ENCODE measurements at places on chromosomes 12 and 14.

DNA sequence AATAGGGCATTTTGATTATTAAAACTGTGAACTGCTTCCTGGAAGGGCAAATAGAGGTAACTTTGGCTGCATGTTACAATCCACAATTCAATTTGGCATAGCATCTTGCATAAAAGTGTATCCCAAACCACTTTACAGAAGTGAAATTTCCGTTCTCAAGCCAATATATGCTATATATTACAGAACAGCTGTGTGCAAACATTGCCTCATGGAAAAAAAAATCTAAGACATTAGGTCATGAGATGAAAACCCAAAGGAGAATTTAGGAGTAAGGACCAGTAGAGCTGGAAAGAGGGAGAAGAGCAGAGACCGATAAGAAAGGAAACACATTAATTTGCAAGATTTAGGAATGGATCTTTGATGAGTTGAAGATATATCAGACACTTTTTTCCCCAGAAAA is 239.2 kb downstream of the PAX9 start:
- no peak for DNase-seq

GRCh38 chr14:24398653-24399446 is at the start of gene NYNRIN:
NYNRIN (plus strand) TSS chr14:24399003; CDS start chr14:24399247, 244 bp downstream.
- peak; percentile 48 for DNase-seq

DNA sequence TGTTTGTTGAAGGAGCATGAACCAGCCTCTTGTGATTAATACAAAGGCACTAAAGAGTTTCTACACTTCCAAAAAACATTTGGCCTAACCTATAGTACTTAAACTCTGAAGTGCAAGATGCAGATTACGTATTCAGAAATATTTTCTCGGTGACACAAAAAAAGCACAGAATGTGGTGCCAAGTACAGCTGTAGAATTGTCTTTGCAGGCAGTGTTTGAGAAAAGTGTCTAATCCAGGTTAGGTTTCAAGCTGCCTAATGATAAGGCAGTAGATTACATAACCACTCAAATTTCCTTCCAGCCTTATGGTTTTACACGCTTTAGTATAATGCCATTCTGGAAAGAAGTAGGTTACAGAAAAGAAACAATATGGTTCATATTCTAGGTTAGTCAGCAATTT is 205.2 kb downstream of the KLHL28 start:
- no peak for DNase-seq

DNA sequence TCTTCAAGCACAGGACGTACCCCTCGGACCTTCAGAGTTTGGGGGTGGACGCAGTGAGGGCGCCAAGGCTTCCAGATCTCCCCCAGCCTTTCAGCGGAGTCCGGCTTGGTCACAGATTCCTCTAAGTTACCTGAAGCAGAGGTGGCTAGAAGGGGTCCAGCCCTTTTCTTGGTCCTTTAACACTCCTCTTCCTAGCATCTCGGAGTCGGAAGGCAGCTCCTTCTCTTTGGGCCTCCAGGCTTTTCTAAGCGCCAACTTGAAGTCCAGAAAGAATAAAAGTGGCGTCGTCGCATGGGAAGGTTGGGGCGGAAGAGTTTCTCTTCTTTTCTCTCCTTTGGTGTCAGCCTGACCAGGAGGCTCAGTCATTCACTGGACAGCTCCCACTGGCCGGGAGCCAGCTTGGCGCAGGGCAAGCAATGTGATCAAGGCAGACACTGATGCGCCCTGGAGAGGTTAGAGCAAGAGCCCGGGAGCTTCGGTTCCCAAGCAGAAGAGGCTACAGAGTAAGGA is 9.6 kb downstream of the OR6S1 start:
- DNase-seq: peak; percentile 71

DNA sequence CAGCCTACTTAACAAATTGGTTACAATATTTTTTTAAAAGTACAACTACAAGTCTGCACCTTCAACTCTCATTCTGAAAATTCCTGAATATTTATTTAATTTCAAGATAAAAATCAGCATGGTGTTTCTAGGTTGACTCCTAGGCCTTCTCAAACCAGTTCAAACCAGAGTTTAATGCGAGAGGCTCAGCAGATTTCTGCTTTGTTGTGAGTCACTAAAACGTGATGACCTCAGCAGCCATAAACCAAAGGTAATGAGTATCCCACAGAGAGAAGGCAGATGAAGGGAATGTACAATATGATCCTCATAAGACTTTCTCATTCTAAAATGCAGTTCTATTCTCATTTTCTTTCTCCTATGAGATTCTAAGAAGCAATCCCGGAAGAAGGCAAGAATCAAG is 1.5 kb downstream of the PRDM4 start:
- peak; percentile 78 for DNase-seq

GRCh38 chr12:64733857-64734256 is 25.3 kb downstream of the GNS start:
- no peak for DNase-seq

GRCh38 chr14:90600619-90601018 is 203.8 kb downstream of the CALM1 start:
- DNase-seq: no peak

GRCh38 chr14:100142073-100143040 is 17.1 kb downstream of the DEGS2 start:
- DNase-seq: no peak

DNA sequence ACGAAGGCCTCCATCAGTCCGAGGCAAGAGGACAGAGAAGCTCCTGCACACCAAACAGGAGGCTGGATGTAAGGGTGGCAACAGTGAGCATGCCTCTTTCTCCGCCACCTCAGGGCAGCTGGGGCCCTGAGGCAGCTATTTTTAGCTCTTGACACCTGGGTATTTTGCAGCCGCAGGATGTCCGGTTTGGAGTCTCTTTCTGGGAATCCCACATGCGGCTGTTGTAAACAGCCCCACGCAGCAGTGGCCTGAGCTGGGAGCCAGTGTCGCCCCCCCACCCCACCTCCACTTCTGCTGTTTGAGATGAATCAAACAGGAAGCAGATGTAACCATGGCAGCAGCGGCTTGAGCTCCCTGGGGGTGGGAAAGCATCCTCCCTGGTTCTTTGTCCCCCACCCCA is 11.7 kb downstream of the HDAC7 start:
- DNase-seq: peak; percentile 48

DNA sequence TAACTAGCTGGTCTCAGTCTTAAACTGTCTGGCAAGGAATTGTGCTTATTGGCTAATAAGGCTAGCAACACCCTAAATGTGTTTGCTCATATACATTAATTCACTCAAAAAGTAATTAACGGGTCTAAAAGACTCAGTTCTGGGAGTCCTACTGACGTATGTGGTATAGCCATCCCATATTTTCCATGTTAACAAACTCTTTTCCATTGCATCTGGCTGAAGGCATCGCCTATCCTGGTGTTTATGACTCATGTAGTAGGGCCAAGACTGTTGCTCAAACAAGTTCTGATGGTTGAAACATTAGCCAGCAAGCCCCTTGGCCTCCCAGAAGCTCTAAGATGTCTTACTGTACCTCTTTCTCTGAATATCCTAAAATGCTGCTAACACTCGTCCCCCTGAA is 98.5 kb downstream of the PHLDA1 start:
- peak; percentile 84 for DNase-seq

DNA sequence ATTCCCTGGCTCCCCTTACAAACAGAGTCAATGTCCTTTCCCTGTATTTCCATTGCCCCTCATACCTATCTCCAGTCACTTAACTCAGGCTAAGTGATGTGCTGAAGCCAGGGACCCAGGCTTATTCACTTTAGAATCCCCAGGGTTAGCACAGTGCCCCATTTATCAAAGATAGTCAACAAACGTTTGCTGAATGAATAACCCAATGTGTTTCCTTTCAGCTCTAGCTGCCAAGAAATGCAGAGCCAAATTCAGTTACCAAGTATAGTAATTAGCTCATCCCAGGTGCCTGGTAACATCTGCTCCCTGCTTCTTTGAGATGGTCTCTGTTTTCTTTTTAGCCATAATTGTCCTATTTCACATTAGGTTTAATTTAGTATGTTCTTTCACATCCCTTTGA is 189.5 kb downstream of the PHLDA1 start:
- DNase-seq: no peak

DNA sequence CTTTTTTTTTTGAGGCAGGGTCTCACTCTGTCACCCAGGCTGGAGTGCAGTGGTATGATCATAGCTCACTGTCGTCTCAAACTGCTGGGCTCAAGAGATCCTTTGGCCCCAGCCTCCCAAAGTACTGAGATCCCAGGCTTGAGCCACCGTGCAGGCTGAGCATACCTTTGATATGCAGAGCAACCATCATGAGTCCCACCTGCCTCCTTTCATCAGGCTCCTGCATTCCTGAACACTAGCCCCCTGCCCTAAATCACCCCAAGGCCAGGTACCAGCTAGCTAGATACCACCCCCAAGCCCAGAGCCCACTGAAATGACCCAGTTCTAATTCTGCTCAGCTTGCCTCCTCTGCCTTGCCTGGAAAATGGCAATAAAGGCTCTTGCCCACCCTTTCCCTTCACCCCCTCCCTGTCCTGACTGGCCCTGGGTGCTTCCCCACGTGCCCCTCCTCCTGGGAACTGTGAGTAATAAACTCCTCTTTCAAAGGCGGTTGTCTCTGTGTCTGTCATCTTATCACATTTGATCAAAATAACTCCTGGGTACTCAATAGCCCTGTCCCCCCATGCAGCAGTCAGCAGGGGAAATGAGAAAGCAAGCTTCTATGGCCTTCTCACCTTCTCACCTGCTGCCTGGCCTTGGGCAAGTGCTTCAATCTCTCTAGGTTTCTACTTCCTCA is 6.4 kb upstream of the BRF1 start:
- no peak for DNase-seq

- DNase-seq: no peak
Observed at GRCh38 chr12:13794706-13795105, 186.7 kb downstream of the GRIN2B start.

GRCh38 chr12:81520064-81520945 is 238.8 kb downstream of the PPFIA2 start:
- no peak for DNase-seq

DNA sequence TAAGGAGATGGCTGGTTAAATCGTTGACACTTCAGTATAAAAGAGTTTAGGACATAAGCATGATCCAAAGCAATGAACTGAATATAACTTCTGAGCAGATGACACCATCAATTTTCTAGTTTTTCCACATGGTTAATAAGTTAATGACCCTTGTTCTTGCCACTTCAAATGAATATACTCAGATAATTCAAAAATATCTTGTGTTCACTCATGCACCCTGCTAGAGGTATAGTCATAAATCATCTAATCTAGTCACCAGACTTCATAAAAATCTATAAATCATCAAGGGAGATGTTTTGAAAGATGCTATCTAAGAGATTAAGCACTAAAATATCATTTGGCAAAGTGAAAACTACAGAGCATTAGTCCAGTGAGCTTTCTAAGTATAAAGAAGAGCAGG is 131.9 kb downstream of the MDGA2 start:
- no peak for DNase-seq

- no peak for DNase-seq
Observed at GRCh38 chr14:85463512-85463911, 66.4 kb upstream of the FLRT2 start.

GRCh38 chr12:53532524-53533445 is 25.5 kb upstream of the NPFF start:
- DNase-seq: no peak

- DNase-seq: no peak
Observed at GRCh38 chr12:72330301-72330700, 58.1 kb downstream of the TRHDE start.

GRCh38 chr12:76697849-76698248 is 66.1 kb upstream of the ZDHHC17 start:
- DNase-seq: peak; percentile 32

DNA sequence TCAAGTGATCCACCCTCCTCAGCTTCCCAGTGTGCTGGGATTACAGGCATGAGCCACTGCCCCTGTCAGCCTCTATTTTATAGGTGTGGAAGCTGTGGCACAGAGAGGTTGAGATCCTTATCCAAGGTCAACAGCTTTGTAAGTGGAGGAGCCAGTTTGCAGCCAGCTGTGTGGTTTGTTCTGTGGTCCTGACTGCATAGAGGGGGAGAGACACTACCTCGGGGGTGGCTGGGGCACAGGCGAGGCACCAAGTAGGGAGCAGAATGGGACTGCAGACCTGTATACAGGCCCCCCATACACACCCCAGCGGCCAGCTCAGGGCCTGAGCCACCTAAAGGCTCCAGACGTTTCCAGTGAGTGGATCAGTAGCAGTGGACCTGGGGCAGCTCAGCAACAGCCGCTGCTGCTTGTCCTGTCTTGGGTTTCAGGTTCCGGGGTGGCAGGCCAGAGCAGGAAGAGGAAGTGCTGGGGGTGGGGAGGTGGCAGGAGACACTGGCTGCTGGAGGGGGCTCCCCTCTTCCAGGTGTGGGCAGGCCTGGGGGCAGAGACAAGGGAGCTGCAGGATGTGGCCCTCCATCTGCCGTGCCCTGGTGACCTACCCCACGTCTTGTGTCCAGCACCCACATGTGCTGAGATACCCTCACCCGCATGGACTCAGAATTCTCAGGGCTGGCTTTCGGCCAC is 11.0 kb downstream of the ORAI1 start:
- DNase-seq: no peak

GRCh38 chr14:22096514-22096895 is 422.9 kb upstream of the OR4E1 start:
- no peak for DNase-seq

GRCh38 chr14:58987591-58987990 is 200.9 kb upstream of the DAAM1 start:
- DNase-seq: no peak

DNA sequence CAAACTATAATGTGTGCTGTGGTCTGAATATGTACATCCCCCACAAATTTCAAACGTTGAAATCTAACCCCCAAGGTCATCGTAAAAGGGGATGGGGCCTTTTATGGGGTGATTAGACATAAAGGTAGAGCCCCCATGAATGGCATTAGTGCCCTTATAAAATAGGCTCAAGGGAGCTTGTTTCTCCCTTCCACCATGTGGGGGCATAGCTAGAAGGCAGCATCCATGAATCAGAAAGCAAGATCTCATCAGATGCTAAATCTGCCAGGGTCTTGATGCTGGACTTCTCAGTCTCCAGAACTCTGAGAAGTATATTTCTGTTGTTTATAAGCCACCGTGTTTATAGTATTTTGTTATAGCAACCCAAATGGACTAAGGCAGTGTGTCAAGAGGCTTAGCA is 33.4 kb upstream of the IGF1 start:
- no peak for DNase-seq

DNA sequence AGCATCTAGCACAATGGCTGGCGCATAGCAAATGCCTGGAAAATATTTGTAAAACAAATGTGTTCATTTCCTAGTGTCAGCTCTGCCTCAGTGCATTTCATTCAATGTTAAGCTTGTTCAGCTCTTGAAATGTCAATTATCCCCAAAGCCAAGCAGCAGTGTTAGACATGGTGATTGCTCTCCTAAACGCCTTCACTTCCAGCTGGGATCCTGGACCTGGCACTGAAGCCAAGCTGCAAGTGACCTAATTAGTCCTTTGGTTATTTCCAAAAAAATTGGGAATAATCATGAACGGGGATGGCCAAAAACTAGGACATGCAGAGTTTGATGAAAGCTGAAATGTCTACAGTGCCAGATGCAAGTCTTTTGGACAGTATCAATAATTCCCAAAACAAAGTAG is 54.9 kb upstream of the MDGA2 start:
- DNase-seq: no peak

- peak; percentile 17 for DNase-seq
Observed at GRCh38 chr12:26848156-26848825, 15.3 kb upstream of the ITPR2 start.

- DNase-seq: peak; percentile 63
Observed at GRCh38 chr12:24948420-24948756, 513 bp downstream of the BCAT1 start.

Data from fibroblast of upper back skin (primary cell).